Activated CD4-positive, CD25-positive, alpha-beta regulatory T cell treated with anti-CD3 and anti-CD28 coated beads, Interleukin-2, amount 50 U/mL, for 24 hours (primary cell): ENCODE measurements at places on chromosomes 5 and 9.

- ATAC-seq: no peak
Measured at GRCh38 chr5:104942735-104943134, 1380.1 kb upstream of the NUDT12 start.

DNA sequence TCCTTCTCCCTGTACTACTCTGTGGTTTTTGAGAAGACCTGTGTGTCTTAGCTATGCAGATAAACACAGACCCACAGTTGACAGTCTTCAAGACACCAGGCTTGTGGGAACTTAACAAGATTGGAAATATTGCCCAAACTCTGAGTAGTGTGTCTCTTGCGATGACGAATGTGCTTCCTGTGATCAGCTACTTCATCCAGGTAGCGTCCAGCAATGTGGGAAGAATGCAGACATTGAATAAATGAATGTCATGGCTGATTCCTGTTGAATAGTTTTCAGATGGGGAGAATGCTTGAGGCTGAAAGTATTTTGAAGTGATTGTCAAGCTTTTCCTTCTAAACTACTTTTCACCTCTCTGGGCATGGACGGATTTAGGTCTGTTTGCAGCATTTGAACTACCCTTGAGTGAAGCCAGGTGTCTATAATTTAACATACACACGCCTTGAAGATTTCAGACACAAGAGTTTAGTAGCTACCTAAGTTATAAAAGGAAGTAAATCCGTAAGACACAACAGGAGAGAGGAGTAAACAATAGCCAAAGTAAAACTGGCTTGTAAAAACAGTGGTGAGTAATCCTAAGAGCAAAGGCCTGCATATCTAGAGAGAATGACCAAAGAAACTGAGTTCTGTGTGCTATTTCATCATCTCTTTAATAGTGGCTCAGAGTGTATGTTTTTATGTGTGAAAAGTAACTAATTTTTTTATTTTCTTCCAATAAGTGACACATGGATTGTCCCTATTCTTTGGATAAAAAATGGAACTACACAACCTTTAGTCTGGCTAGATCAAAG, 30.0 kb upstream of the ARL14EPL start:
- ATAC-seq: no peak

GRCh38 chr5:88130211-88130815, 138.3 kb downstream of the TMEM161B start:
- no peak for ATAC-seq

GRCh38 chr5:126138281-126138931, 284.8 kb upstream of the GRAMD2B start:
- no peak for ATAC-seq

DNA sequence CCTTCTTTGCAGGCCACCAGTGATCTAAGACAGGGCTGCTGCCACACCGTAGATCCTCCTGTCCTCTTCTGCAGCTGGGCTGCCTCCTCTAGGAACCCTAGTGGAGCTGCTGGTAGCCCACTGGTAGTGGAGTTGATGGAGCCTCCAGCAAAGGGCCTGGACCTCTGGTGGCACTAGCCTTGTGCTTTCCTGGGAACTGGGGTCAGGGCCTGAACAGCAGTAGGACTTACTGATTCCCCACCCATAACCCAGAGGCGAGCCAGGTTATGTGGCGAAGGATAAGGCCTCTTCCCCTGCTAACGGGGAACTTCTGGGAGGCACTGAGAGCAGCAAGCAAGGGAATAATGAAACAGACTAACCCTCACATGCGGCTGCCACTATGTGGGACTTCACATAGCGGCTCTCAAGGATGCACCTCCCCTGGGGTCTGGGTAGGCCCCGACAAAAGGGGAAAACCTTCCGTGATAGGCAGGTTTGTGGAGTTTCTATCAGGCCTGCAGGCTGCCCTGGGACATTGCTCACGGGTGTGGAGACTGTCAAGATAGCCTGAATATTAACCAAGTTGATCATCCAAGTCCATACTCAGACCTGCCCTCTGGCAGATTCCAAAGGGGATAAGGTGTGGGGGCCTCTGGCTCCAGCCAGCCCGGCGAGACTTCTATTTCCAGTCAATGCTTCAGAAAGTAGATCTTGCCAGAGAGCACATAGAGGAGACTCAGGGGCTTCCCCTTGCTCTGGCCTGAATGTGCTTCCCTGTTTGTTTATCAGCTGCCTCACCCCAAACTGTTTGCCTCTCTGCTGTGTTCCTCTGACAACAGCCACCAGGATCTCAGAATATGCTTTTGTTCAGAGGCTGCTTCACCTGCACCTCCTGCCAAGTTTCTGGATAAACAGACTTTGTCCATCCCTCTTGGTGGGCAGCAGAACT, 7.4 kb downstream of the SLC22A4 start:
- no peak for ATAC-seq

GRCh38 chr5:154861946-154862345, 3.5 kb downstream of the CNOT8 start:
- no peak for ATAC-seq

- ATAC-seq: no peak
Measured at GRCh38 chr9:77024776-77025545, 5.5 kb downstream of the FOXB2 start.

DNA sequence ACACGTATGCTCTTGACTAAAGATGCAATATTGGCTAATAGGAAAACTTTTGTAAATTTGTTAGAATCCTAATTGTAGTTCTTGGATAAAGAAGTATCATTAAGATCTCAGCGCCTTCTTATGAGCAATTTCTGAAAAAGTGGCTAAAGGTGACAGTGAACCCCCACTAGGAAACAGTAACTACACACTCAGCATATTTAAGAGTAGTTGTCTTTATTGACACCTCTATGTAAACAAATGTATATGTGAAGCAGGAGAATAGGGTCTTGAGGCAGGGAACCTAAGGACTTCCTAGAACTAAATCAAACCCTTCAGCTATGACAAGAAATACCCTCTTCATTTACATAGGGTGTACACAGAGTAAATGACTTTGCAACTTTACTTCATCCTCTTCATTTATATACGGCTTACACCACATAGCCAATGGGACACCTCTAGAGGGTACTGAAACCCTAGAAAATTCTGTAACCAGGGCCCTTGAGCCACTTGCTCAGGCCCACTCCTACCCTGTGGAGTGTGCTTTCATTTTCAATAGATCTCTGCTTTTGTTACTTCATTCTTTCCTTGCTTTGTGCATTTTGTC, 2.8 kb downstream of the NIPSNAP3A start:
- no peak for ATAC-seq

GRCh38 chr5:55636177-55636576, 75.9 kb downstream of the SLC38A9 start:
- no peak for ATAC-seq

- no peak for ATAC-seq
Measured at GRCh38 chr5:3376611-3377010, 219.0 kb upstream of the IRX1 start.

- peak; percentile 76 for ATAC-seq
Measured at GRCh38 chr5:95712347-95712958, 18.7 kb upstream of the RHOBTB3 start.

DNA sequence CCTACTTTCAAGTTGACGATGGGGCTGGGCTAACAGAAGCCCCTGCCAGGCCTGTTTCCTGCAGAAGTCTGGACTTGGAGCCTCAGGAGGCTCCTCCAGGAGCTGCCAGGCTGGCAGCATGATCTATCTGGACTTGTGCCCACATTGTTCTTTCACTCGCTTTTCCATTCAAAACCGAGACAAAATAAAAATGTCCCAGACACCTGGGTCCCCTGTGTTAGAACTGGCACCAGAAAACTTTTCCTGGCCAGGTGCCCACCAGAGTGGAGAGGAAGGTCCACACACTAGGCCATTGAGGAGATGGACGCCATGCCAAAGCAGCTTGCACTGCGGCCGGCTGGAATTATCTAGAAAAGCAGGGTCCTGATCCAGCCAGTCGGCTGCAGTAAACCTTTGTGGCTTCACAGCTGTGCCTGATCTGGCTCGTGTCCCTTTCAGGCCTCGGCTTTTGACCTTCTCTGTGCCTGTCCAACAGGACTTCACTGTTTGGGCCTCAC, 78.2 kb downstream of the GCNT1 start:
- no peak for ATAC-seq

DNA sequence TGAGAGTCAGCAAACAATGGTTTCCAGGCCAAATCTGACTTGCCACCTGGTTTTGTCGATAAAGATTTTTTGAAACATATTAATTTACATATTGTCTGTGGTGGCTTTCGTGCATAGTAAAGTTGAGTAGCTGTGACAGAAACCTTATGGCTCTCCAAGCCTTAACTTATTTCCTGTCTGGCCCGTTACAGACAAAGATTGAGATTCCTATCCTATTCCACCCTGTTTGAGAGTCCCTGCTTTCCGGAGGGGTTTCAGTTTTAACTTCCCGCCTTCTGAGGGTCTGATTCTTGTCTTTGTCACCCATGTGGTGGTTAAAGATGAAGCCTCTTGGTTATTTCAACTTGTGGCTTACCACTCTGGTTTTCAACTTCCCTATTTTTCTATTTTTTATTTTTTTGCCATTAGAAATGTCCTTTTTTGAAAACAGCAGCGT, 11.4 kb downstream of the OTULIN start:
- ATAC-seq: peak; percentile 12

- ATAC-seq: no peak
Measured at GRCh38 chr9:19288081-19288480, 57.6 kb downstream of the DENND4C start.

DNA sequence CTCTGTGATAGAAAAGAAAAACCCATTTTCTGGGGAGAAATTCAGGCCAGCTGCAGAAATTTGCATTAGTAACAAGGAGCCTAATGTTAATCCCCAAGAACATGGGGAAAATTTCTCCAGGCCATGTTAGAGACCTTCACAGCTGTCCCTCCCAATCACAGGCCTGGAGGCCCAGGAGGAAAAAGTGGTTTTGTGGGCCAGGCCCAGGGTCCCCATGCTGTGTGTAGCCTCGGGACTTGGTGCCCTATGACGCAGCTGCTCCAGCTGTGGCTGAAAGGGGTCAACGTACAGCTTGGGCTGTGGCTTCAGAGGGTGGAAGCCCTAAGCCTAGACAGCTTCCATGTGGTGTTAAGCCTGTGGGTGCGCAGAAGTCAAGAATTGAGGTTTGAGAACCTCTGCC, 27.0 kb upstream of the C7 start:
- ATAC-seq: no peak

DNA sequence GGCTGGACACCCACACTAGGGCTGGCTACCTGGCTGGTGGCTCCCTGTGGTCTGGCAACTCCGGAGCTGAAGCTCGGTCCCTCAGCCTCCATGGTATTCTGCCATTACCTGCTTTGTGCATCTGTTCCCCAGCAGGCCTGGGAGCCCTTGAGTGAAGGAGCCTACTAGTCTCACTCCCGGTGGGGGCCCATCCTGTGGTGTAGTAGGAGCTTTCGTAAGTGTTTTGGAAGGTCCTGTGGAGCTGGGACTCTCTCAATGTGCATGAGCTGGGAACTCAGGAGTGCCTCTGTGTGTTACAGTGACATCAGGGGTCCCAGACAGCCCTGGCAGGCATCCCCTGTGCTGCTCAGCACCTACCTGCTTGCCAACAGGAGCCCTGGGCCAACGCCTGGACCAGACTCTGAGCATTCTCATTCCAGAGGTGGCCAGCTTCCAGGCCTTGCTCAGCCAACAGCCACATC, 267.1 kb downstream of the GADD45G start:
- no peak for ATAC-seq

GRCh38 chr5:138932171-138932810, 57.2 kb upstream of the LRRTM2 start:
- no peak for ATAC-seq

- ATAC-seq: no peak
Measured at GRCh38 chr9:27423915-27424710, 100.0 kb upstream of the IFNK start.

DNA sequence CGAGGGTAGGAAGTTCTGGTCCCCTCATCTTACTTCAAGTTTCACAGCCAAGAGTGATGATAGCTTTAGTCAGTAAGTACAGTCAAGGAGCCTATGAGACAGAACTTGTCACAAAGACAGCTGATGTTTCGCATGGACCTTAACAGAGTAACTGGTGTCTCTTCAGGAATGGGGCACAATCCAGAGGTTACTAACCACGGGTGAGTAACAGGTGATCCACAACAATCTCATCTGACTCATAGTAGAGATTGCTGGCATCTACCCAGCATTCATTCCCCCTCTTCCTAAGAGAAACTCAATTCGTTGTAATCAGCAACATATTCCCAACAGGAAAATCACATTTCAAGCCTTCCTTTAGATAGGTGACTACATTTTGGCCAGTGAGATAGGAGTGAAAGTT, 126.7 kb downstream of the SNX18 start:
- peak; percentile 10 for ATAC-seq

DNA sequence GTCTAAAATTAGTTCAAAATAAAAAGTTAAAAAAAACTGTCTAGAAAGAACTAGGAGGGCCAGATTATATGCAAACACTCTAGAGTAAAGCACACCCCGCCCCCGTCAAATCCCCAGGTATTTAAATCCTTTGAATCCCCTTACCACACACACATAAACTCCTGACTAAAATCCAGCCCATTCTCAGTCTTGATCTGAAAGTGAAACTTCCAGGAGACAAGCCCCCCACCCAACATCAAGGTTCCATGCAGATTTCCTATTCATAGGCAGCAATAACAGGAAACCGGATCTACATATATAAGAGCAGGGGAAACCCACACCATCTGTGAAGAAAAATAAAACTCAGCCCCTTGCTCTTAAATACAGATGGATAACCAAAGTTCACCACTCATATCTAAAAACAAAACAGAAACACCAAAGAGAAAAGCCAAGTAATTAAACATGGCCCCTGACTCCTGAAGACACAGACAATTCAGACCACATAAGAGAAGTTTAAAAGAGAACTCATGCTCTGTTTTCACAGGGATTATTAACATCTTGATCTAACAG, 42.3 kb downstream of the MARCHF3 start:
- ATAC-seq: peak; percentile 90

- no peak for ATAC-seq
Measured at GRCh38 chr5:107977550-107978071, 306.9 kb upstream of the EFNA5 start.

DNA sequence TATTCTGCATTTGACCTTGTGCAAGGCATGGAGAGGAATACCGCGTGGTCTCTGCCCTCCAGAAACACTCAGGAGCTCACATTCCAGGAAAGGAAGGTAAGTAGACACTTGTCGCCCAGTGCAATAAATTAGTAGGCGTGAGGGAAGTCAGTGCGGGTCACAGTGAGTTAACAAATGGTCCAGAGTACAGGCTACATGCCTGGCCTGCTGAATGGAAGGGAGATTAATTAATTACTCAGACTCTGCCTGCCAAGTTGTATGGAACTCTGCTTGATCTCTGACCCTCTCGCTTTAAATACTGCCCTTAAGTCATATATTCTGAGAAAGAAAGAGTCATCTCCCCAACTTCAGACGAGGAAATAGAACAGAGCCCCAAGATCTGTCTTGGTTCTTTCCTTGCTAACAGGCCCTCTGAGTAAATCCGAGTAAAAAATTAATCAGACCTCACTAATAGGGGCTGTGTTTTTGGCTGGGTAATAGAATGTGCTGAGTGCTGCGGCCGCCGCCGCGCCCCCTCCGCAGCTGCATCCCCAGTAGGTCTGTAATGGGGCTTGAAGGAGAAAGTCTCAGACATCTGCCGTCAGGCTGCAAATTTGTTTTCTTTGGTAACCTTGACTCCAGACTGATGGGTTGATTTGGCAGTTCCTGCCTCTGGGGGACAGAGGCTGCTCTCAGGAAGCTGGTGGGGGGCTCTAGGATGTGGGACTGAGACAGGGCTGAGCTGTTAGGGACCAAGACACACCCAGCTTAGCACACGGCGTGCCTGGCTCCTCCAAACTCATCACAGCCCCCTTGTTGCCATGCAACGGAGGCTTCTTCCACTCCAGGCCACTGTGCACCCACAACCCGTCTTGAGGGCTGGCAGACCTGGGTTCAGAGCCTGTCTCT, 144.4 kb downstream of the NSG2 start:
- no peak for ATAC-seq

- no peak for ATAC-seq
Measured at GRCh38 chr5:151686674-151687407, at the start of gene SPARC. TSS of gene SPARC (minus strand) at chr5:151686915. CDS start at chr5:151676188, 10,727 bp downstream.
